Activated T-cell treated with anti-CD3 and anti-CD28 coated beads, Interleukin-2, amount 50 U/mL, for 72 hours (primary cell): ENCODE measurements at places on chromosomes 16 and 17.
A peak's percentile ranks its signal among the peaks of the same experiment; 100 is the strongest.

DNA sequence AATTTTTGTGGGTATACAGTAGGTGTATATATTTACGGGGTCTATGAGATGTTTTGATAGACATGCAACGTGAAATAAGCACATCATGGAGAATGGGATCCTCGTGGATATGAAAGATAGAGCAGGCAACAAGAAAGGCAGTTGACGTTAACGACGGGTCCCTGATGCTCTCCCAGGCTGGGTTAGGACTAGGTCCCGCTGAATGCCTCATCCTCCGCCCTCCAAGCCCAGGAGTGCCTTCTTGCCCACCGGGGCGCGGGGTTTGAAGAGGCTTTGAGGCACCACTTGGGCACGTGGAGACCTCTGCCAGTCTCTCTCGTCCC, 9.5 kb upstream of the ZFP90 start:
- no peak for DNase-seq

DNA sequence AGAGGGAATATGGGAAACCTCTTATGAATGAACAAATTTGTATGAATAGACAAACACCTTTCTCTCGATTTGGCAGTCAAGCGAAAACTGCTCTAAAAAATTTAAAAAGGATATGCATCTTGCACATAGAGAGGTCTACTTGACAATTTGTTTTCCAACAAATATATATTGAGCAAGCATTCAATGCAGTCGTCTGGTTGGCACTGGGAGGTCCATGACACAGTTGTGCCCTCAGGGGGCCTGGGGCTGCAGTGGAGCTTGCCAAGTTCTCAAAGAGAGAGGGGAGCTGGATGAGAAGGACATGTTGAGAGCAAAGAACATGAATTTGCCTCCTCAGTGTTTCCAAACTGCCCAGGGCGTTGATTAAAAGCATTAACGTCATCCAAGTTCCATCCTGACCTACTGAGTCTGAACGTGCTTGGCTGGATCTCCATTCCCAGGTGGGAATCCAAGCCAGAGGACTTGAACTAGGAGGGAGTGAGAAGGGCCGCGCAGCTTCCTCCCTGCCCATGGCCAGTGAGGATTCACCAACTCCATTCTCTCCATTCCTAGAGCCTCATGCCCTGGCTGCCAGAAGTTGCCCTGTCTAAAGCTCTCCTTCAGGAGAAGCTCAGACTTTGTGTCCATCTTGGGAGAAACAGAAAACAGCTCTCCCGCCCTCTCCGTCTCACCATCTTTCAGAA, 24.5 kb downstream of the TBX2 start:
- DNase-seq = no peak

DNA sequence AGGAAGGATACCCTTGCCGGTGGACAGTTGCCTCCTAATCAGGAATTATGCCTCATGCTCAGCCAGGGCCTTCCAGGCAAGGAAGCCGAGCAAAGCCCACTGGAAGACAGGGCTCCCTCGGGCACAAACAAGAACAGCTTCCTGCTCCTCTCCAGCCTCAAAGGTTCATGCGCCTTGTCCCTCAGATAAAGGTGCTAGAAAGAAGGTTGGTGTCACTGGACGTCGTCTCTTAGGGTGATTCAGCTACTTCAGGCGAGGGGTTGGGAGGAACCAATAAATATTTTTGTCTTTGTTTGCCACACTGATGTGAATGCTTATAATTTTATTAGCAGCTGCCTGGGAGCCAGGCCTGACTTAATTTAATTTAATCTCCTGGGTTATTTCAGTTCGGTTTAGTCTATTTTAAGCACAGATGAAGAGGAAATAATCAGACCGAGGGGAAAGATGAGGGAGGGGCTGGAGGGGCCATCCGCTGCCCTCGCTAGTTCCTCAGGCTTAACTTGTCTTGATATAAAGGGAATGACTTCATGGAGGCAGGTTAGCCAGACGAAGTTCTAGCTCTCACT, 171.8 kb upstream of the CACNG5 start:
- no peak for DNase-seq

DNA sequence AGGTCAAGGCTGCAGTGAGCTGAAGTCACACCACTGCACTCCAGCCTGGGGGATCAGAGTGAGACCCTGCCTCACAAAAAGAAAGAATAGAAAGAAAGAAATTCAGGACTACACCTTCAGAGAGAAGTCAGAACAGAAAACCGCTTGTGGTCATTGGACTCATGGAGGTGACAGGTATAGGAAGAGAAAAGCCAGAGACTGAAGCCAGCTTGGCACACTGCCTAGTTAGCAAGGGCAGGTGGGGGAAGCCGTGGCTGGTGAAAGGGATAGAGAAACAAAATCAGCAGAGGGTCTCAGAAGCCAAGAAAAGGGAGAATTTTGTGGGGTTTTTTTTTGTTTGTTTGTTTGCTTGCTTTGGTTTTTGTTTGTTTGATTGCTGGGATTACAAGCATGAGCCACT, 32.9 kb upstream of the SKAP1 start:
- DNase-seq = no peak

GRCh38 chr17:8914554-8914953, 47.1 kb upstream of the PIK3R6 start:
- DNase-seq = no peak

DNA sequence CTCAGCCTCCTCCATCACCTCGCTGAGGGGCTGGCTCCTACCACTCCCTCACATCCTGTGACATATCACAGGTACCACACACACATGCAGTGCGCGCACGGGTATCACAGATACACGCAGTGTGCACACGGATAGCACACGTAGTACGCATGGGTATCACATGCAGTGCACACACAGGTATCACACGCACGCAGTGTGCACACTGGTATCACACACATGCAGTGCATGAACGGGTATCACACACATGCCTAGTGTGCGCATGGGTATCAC, 30.1 kb downstream of the ACSF3 start:
- DNase-seq = no peak

- no peak for DNase-seq
Observed at GRCh38 chr17:62986549-62986948, 20.5 kb downstream of the TANC2 start.

- no peak for DNase-seq
Observed at GRCh38 chr17:65913326-65913850, 278.5 kb downstream of the CEP112 start.

- no peak for DNase-seq
Observed at GRCh38 chr17:31509095-31509804, 117.8 kb downstream of the RAB11FIP4 start.

DNA sequence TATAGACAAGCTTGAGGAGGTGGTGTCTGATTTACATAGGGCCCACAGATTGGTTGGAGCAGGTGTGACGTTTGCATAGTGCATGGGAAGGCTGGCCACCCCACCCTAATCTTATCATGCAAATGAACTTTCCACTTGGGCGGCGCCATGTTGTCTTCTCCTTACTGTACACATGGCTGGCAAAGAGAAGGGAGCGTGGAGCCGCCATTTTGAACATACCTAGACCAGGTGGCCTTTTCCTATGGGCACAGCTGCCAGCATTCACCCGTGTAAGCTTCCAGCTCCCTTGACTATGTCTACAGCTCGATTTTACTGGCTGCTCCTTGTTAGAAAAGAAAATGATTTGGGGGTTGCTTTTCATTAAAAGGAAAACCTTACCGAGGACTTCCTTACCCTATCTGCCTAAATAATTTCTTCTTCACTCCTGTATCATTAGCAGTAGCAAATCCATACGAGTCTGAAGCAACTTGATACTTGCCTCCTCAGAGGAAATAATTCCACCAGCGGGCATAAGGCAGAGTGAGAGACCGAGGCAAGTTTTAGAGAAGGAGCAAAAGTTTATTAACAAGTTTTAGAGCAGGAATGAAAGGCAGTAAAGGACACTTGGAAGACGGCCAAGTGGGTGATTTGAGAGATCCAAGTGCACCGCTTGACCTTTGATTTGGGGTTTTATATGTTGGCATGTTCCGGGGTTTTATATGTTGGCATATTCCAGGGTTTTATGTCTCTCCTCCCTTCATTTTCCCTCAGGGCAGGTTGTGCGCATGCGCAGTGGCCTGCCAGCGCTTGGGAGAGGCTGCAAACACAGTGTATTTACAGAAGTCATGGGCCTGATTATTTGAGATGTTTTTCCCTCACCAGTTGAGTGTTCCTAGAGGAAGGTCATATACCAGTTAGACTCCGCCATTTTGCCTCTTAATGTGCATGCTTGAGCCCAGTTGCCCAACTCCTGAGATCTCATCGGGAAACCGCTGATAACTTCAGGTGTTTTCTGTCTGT, 65.7 kb downstream of the MARF1 start:
- DNase-seq = no peak

GRCh38 chr17:48787828-48788227, 29.2 kb downstream of the TTLL6 start:
- no peak for DNase-seq

DNA sequence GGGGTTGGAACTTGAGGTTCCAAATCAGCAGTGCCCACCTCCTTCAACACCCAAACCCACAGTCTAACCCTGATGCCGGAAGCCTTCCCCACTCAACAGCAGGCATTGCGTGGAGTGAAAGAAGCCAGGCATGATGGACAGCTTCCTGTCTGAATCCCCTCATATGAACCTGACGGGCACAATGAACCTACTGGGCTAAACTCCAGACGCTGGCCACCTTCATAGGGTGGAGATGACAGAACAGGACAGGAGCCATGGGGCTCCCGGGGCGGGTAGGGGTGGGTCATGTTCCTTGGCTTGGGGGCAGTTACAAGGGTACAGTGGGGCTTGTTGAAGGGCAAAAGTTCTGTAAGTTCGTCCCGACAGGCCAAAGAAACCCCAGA, 460 bp upstream of the HSBP1 start:
- no peak for DNase-seq

GRCh38 chr17:45940826-45941225, 46.5 kb downstream of the MAPT start:
- no peak for DNase-seq

GRCh38 chr17:58320570-58321323, 7.8 kb downstream of the TSPOAP1 start:
- DNase-seq = no peak

DNA sequence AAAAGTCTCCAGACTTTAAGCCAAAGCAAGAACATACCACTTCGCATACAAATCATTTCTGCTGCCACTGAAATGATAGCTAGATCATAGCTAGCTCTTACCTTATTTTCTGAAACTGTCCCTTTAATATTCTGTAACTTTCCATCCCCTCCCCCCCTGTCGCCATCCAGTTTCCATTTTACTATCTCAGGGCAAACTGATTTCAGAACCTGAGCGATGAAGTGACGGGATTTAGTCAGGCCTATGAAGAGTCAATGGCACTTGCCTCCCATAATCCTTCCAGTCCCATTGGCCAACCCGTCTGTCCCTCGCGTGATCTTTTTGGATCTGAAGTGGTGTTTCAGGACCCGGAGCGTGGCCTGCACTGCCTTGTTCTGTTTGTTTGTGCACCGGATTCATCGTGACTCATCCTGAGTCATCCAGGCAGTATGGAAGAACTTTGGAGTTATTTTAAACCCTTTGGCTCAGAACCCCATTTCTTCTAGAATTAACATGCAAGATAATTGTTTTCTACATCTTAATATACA, 199.8 kb upstream of the CHMP6 start:
- DNase-seq = peak; percentile 62

GRCh38 chr17:6780001-6780400, 4.0 kb downstream of the FBXO39 start:
- no peak for DNase-seq

- DNase-seq = peak; percentile 22
Observed at GRCh38 chr17:28716740-28717577, 709 bp downstream of the RAB34 start.

GRCh38 chr16:75908331-75909117, 182.2 kb upstream of the CPHXL start:
- DNase-seq = no peak

GRCh38 chr16:11225677-11226549, 30.1 kb downstream of the SOCS1 start:
- DNase-seq = peak; percentile 35

DNA sequence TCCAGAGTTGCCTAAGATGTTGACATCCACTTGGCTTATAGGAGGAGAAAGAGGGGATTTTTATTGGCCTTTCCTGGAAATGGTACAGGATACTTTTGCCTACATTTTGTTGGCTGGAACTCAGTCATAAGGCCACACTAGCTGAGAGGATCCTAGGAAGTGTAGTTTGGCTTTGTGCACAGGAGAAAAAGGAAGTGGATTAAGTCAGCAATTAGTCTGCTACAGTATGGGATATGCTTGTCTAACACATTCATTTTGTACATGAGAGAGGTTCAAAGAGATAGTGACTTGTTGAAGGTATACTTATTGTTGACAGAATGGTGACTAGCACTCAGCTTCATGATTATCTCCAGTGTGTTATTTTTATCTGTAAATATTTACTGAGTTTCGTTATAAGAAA, 10.3 kb downstream of the UTP18 start:
- no peak for DNase-seq

DNA sequence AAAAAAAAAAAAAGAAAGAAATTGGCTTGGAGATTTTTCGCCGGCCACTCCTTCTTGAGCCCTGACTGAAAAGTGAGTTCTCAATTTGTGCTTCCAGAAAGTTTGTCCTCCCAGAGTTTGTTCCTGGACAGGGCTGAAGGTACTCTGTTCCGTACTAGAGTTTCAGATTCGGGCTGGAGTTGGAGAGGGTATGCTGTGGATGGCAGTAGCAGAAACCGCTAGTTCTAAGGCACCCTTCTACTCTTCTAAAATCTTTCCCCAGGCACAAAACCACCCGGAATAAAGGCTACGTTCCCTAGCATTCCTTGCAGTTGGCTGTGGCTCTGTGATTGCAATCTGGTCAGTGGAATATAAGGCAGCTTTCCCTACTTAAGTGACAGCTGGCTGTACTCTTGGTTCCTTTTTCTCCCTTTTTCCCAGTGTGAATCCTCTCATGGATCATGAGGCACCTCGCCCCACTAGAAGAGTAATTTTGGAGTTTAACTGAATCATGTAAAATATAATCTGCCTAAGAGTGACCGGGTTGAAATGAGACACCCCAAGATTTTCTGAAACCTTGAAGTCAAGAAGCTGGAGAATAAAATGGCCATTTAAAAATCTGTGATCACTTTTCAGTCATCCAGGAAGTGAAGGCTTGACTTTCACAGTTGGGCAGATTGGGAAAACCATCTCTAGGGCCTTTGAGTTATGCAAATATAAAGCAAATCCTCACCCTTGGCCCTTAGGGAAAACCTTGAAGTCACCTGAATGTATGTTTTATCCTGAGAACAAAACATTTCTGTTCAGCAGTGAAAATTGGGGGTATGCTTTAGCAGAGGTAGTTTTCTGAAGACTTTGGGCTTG, 901 bp upstream of the HEATR6 start:
- DNase-seq = no peak

DNA sequence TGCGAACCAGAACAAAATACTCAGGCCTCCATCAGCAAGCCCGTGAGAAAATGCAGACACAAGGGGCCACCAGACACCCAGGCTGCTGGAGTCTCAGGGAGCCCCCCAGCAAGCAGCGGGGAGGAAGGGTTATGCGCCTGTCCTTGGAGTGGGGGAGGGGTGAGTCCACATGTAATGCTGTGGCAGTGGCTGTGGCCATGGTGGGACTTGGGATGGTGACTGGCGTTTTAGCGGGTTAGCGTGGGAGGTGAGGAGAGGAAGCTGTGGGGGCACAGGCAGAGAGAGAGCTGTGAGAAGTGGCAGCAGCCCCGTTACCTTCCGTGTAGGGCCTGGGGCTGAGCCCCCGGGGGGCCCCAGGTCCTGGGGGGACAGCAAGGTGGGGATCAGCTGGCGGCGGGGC, 58.3 kb downstream of the SRCIN1 start:
- DNase-seq = no peak
